Anterior cingulate cortex (tissue), 58 donors: ENCODE measurements at places on chromosomes 13 and 19.

GRCh38 chr13:111923991-111924677 is 142.8 kb upstream of the SOX1 start:
- no peak for DNase-seq

DNA sequence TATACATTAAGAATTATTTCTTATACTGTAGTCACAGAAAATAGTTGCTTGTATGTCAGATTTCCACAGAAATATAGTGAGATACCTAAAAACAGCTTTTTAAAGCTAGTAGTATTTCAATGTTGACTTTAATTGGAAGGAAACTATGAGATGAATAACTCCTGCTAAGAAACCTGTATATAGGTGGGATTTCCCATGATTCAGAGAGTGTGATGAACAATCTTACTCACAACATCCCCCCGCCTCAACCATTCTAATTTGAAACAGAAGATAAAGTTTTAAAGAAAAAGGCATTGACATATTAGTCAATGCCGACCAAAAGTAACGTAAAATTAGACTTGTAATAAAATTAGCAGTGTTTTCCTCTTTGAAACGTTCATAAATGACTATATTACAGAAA is 1.4 kb upstream of the MIR17HG start:
- DNase-seq: no peak

DNA sequence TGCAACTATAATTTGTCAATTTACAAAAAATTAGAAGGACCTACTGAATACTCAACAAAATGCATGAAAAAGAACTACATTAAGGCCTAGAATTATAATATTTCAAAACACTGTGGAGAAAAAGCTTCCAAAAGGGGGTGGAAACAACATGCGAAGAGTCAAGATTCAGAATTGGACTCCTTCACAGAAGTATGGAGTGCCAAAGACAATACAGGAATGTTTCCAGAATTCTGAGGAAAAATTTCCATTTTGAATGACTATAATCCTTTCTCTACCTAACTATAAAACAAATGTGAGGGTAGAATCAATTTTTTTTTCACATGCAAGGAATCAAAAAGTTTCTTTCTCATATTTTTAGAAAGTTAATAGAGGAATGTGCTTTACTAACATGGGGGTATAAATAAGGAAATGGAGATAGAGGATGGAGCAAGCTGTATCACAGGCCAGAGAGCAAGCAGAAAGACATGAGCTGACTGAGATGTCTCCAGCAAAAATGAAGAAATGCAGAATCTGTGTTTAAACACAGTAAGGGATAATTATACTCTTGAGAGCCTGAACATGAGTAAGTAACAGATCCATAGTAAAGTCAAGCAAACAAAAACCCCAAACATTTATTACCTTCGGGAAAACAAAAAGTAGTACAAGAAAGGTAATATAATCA is 39.5 kb upstream of the SMAD9 start:
- no peak for DNase-seq

- peak; percentile 93 for DNase-seq
Observed at GRCh38 chr19:42352301-42353259, 27.1 kb downstream of the MEGF8 start.

GRCh38 chr13:98033277-98034247 is 80.1 kb downstream of the IPO5 start:
- DNase-seq: peak; percentile 15

DNA sequence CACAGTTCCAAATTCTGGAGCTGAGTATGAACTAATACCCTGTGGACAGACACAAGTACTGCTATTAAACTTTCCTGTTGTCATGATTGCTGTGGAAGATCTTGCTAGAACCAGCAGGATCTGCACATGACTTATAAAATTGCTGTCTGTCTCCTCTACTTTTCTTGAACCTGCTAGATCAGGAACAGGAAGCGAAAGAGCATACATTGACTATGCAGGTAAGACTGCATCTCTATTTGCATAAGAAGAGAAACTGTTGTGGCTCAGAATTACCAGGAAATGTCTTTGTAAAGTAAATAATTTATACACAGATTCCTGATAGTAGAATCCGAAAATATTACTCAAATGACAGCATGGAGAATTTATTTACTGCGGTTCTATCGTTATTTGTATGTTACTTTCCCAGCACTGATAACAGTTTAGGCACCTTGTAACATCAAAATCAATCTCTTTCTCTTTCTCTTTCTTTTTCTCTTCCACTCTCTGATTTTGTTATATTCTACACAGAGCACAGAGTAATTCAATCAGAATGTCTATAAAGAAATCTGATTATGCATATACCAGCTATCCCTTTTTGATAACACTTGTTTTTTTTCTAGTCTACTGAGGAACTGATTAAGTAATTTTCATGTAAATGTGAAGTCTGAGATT is 226.5 kb downstream of the MYO16 start:
- DNase-seq: no peak

- DNase-seq: no peak
Observed at GRCh38 chr13:73092829-73093228, 34.0 kb downstream of the KLF5 start.

DNA sequence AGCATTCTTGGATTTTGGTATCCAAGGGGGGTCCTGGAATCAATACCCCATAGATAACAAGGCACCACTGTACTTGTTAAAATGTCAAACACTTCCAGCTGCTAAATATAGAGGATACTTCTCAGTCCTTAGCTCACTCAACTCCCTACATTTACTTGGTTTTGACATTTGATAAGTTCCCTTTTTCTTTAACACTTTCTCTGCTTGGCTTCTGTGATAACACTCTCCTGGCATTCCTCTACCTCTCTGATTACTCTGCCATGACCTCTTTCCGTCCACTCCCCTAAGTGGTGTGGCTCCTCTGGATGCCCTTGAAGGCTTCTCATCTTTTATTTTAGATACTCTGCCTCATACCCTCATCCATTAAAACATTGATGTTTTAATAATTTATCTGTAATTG is 65.2 kb downstream of the MICU2 start:
- DNase-seq: no peak

- DNase-seq: no peak
Observed at GRCh38 chr19:41019346-41019745, 28.3 kb downstream of the CYP2B6 start.

GRCh38 chr19:38538386-38538785 is 79.4 kb downstream of the MAP4K1 start:
- peak; percentile 14 for DNase-seq

GRCh38 chr13:85303630-85304029 is 495.6 kb downstream of the SLITRK6 start:
- DNase-seq: no peak

- DNase-seq: no peak
Observed at GRCh38 chr13:24178847-24179485, 18.4 kb downstream of the SPATA13 start.

- DNase-seq: no peak
Observed at GRCh38 chr19:54955376-54955775, 8.0 kb upstream of the NLRP7 start.

GRCh38 chr19:54415208-54415900 is at the start of gene TTYH1:
Gene TTYH1 (plus strand): TSS chr19:54415464. CDS start chr19:54415553, 89 bp downstream.
- peak; percentile 50 for DNase-seq

- no peak for DNase-seq
Observed at GRCh38 chr13:74250738-74251190, 116.6 kb upstream of the KLF12 start.

DNA sequence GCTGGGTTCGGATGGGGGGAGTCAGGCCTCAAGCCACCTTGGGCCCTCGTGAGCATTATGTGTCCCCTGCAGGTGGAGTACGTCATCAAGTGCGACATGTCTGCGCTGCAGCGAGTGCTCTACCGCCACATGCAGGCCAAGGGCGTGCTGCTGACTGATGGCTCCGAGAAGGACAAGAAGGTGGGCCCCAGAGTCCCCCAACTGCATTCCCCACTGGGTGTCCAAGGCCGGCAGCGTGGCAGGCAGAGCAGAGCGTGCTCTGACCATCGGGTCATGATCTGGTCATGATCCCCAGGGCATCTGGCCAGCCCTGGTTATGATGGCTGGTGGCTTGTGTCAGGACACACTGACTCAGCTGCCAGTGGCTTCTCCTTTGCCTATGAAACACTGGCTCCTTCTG is 63.4 kb downstream of the SMARCA4 start:
- no peak for DNase-seq

DNA sequence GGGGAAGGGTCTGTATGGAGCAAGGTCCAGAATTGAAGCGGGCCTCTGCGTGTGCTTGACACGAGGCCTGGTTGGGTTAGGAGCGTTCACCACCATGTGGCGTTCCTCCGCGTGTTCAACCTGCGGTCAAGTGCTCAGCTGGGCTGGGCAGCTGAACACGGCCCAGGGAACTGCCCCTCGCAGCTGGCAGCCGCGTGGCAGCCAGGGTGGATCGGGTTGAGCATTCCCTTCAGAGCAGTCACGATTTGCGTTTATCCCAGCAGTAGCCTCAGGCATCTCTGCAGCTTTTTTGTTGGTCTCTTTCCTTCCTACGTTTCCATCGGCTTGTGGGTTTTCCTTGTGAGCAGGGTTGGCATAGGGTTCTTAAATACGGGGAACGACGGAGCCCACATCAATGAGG is 28.7 kb upstream of the F2RL3 start:
- DNase-seq: no peak

- peak; percentile 51 for DNase-seq
Observed at GRCh38 chr13:83881917-83882605, at the start of gene SLITRK1. Gene SLITRK1 (minus strand): TSS chr13:83882474. CDS start chr13:83881507, 967 bp downstream.

- DNase-seq: peak; percentile 67
Observed at GRCh38 chr19:47447470-47448359, 24.0 kb downstream of the SLC8A2 start.

DNA sequence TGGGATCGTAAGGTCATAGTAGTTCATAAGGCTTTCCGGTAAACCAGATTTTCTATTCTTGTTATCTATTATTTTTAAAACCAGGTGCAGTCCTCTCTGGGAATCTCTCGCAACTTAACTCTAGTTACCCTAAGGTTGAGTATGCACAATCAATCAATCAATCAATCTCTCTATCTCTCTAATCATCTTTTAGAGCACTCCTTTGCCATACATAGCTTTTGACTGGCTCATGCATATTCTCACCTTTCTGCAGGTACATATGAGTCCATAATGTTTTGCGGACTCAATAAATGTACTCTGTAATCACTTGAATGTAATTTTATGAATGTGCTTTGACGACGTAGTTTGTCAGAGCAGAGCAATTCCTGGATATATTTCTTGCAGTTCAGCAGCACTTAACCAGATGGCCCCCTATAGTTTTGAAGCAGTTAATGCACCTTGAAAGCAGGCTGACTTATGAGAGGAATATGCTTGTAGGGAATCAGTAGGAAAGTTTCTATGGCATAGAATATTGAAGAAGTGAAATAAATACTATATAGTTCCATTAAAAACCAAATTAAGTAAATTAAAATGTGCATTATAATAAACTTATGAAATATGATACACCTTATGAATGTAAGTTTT is 524.7 kb downstream of the GPC5 start:
- no peak for DNase-seq

DNA sequence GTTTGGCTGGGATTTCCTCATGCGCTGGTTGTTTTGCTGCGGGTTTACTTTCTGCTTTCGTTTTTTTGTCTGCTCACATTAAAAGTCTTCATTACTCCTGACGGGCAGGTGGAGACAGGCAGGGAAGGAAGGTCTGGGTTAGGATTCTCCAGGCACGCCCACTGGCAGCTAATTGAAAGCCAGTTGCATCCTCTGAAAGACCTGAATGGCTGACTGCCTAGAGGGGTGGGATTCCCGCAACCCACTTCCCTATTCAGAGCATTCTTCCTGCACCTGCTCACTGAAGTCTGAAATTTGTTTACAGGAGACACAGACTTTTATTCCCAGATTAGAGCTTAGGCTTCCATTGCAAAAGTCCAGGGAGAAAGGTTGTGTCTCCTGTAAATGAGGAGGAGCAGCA is 172.0 kb downstream of the UQCRFS1 start:
- DNase-seq: no peak

- no peak for DNase-seq
Observed at GRCh38 chr13:111385183-111385857, 64.9 kb downstream of the TEX29 start.

- no peak for DNase-seq
Observed at GRCh38 chr13:38743466-38743865, 56.6 kb downstream of the FREM2 start.

- no peak for DNase-seq
Observed at GRCh38 chr13:111388851-111389500, 68.5 kb downstream of the TEX29 start.

DNA sequence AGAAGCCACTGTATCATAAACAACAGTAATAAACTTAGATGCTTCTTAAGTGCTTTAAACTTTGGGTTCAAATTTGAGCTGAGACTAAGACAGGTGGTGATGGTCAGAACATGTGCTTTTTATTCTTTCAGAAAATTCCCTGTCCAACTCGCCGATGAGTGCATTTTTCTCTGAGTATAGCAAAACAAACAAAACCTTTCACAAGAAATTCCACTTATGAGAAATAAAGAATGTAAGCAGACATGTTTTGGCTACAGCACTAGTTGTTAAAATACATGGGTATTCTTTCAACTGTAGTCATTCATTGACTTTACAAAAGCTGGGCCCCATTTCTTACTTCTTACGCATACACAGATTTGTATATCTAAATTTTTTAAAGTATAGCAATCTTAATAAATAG is 125.6 kb downstream of the SPRY2 start:
- no peak for DNase-seq

GRCh38 chr19:3073931-3074595 is 11.8 kb upstream of the TLE5 start:
- no peak for DNase-seq

DNA sequence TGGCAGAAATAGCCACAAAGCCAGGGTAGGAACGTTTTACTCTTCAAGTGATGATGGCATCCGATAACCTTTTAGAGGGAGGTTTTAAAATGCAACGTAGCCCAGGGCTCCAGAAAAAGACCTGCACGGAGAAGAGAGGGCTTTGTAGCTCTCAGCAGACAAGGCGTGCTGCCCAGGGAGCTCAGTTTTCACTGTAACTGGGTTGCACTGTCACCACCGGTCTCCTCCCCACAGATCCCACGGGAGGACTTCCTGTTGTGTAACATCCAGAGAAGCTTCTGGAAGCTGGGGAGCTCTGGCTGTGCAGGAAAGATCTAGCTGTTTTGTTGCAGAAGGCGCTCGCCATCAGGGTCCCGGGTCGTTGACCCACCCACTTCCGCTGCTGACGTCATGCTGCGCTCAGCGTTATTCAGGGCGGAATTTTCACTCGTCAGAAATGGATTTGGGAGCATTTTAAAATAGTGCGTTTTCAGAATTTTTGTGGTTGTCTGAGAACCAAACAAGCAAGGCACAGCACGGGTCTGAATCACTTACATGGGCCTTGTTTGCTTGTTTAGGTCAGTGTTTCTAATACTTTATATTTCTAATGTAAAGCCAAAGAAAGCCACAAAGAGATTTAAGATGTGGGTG is 50.8 kb downstream of the ATP11A start:
- DNase-seq: no peak

- DNase-seq: peak; percentile 94
Observed at GRCh38 chr19:35140962-35141836, 1.9 kb upstream of the FXYD7 start.
